Osteoblast (primary cell): ENCODE measurements at places on chromosomes 7 and 10. TPM values are rescaled to one million over a fixed set of nuclear protein-coding genes. Genes with fewer than 3 reads are reported as not detected.

DNA sequence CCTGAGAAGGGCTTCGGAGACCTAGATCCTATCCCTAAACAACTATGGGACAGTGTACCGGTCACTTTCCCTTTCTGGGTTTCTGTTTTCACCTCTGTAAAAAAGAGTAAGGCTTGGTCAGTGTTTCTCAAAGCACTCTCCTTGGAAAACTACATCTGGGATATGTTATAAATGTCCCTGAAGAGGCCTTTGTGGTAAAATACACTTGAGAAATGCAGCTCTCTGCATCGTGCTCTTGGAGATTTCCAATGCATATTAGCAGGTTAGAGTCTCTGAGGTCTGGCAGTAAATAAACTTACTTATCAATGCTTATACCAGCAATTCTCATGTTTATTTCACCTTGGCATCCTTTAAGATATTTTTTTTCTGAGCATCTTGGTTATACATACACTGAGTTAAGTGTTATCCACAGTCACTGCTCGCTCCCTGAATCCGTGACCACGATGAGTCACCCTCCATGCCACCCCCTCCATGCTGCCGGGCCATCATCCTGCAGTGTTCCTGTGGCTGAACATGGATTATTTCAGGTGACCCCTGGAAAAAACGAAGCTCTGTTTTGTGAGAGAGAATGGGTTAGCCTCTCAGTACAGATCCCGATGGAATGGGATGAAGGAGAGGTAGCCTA is 3.3 kb upstream of the TBXAS1 start:
- H3K4me1 ChIP-seq: peaks cover 10% of the 10 kb centered on the region
- no peak overlapping the region for H3K27ac ChIP-seq
- H3K36me3 ChIP-seq: no peaks in the 10 kb centered on the region
- H3K27me3 ChIP-seq: peaks cover 17% of the 10 kb centered on the region
- no peak overlapping the region for H3K4me3 ChIP-seq

DNA sequence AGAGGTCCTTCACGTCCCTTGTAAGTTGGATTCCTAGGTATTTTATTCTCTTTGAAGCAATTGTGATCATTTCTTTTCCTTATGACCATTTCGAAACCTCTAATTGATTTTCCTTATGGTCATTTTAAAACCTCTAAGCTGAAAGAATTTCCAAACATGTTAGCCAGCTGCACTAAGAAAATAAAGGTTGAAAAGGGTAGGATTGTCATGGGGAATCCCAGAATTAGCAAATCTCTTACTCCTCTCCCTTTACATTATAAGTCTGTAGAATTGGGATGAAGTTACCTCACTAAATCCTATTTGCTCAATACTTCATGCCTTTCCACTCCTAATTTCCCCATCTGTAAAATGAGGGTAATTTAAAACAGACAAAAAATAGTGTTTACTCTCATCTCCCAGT is 79.5 kb downstream of the FAM185A start:
- H3K27me3 ChIP-seq: no peaks in the 10 kb centered on the region
- H3K4me1 ChIP-seq: no peaks in the 10 kb centered on the region
- no peak for DNase-seq
- H3K36me3 ChIP-seq: no peaks in the 10 kb centered on the region
- no peak overlapping the region for H3K27ac ChIP-seq
- no peak overlapping the region for H3K4me3 ChIP-seq

DNA sequence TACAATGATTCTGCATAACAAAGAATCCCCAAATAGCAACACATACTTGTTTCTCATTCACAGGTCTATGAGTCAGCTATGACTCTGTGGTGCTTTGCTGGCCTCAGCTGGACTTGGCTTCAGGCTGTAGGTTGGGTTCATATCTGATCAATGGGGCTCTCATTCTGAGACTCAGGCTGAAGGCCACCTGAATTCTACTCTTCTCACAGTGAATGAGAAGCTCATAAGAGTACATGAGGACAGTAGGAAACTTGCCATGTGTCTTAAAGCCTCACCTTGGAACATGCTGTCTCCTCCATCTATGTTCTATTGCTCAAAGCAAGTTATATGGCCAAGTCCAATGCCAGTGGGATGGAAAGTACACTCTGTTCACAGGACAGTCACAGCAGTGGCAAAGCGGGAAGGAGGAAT is 292.9 kb downstream of the BMPER start:
- no peak overlapping the region for H3K27ac ChIP-seq
- DNase-seq: no peak
- no peaks in the 10 kb centered on the region for H3K4me1 ChIP-seq
- no peak overlapping the region for H3K4me3 ChIP-seq
- no peaks in the 10 kb centered on the region for H3K36me3 ChIP-seq
- H3K27me3 ChIP-seq: no peaks in the 10 kb centered on the region

DNA sequence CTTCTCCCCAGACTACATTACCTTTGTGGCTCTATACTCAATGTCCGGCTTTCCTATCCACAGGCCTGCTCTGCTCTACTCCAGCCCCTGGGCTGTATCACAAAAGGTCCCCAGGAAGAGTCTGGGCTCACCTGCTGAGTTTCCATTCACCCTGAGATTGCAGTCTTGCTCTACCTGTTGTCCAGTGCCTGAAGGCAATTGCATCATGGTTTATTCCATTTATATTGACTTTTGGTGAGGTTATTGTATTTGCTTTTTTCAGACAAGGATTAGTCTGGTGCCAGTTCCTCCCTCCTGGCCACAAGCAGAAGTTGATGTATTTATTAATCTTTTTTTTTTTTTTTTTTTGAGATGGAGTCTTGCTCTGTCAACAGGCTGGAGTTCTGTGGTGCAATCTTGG is 273.1 kb downstream of the XPNPEP1 start:
- no peak for DNase-seq
- H3K27ac ChIP-seq: no peak overlapping the region
- H3K36me3 ChIP-seq: no peaks in the 10 kb centered on the region
- H3K4me1 ChIP-seq: no peaks in the 10 kb centered on the region
- no peaks in the 10 kb centered on the region for H3K27me3 ChIP-seq

- no peak overlapping the region for H3K27ac ChIP-seq
- DNase-seq: no peak
- peaks cover 2% of the 10 kb centered on the region for H3K27me3 ChIP-seq
- peaks cover 7% of the 10 kb centered on the region for H3K4me1 ChIP-seq
- H3K4me3 ChIP-seq: no peak overlapping the region
These were observed 102.3 kb downstream of the EPC1 start for GRCh38 chr10:32244421-32245207.

DNA sequence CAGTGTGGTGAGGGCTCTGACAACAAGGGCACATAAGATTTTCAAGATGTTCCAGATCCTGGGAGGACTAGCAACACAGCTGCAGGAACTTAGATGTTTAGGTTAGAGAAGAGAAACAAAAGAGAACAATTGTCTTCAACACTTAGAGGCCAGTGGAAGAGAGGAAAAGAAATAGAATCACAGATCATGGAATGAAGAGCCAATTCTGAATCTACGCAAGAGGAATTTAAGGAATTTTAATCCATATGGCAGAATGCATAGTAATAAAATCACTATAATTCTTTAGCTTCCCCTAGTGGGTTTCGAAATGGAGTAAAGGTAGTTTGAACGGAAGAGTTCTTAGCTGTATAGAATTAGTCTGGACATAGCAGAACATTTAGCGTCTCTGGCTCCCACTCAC is 114.6 kb upstream of the LRRTM3 start:
- no peak for DNase-seq
- H3K27ac ChIP-seq: no peak overlapping the region
- no peak overlapping the region for H3K4me3 ChIP-seq
- H3K27me3 ChIP-seq: no peaks in the 10 kb centered on the region

DNA sequence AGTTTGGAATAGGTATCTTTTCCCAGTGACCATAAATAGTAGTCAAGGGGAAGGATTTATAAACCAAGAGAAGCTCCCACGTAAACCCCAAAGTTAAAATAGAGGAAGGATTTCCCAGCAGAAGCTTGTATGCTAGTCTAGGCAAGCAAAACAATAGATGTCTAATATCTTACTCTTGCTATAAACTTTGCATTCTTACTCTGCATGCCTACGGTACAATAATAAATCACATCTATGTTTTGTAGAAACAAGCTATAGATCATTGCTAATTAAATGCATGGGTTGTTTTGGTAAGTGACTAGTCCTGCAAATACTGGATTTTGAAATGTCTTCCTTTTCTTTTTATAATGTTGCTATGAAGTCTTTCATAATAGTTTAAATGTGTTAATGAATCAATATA is 585.5 kb downstream of the INHBA start:
- no peaks in the 10 kb centered on the region for H3K36me3 ChIP-seq
- no peak for DNase-seq
- H3K27me3 ChIP-seq: no peaks in the 10 kb centered on the region
- H3K4me1 ChIP-seq: peaks cover 2% of the 10 kb centered on the region
- no peak overlapping the region for H3K27ac ChIP-seq

DNA sequence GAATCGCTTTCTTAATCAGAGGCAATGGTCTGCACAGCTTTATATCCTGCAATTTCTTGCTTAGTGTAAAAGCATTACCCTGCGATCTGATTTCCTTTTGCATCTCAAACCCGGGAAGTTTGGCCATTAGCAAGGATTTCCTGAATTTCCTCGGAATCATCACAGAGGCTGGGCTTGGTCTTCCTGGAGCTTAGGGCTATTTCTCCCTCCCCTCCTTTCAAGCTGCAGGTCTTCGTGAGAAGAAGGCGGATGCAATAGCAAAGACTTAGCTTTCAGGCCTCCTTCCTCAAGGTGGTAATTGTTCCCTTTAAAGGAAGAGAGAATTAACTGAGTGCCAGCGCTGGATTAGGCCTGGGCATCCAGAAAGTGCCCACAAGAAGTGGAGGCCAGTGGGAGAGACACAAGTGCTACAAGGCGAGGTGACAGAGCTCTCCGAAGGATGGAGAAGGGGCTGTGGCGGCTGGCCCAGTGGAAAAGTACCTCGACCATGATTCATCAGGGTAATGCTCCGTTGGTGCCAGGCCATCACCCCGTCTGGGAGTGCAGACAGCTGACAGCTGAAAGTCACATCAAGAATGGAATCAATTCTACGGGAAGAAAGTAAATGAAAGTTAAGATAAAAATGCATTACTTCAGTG is 4.0 kb upstream of the ARMS2 start:
- no peak for DNase-seq
- H3K4me1 ChIP-seq: peaks cover 5% of the 10 kb centered on the region
- H3K27ac ChIP-seq: no peak overlapping the region
- no peaks in the 10 kb centered on the region for H3K27me3 ChIP-seq

- H3K36me3 ChIP-seq: peaks cover 45% of the 10 kb centered on the region
- no peaks in the 10 kb centered on the region for H3K27me3 ChIP-seq
- no peak overlapping the region for H3K4me3 ChIP-seq
These were observed 5.4 kb downstream of the POLD2 start for GRCh38 chr7:44117801-44118429.

GRCh38 chr10:126979311-126979710 is 74.1 kb downstream of the DOCK1 start:
- peaks cover 21% of the 10 kb centered on the region for H3K36me3 ChIP-seq
- no peak overlapping the region for H3K4me3 ChIP-seq
- no peak for DNase-seq
- no peak overlapping the region for H3K27ac ChIP-seq
- H3K4me1 ChIP-seq: no peaks in the 10 kb centered on the region

DNA sequence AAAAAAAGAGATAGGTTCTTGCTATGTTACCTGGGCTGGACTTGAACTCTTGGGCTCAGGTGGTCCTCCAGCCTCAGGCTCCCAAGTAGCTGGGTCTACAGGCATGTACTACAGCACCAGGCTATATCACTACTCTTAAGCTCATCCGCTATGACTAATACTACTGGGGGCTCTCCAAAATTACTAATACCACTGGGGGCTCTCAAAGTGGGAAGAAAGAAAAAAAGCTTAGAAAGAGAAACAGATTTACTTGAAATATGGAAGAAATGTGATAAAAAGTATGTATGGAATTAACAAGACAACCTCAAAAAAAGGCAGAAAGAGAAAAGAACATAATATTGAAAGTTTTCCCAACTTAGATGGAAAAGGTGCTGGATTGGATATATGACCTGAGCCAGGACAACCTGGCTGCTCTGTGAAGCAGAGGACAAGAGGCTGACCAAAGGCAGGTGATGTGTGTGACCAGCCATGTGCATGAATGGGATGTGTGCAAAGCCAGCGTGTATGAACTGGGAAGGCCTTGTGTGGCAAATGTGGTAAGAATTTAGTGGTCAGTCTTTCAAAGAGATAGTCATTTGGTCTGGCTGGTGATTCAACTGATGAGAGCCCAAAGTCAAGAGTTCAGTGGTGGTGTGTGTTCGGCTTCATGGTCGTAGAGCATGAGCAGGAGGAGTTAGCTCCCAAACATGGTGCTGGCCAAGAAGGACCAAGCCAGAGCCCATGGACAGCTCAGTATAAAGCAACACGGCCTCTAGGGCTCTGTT is 232.4 kb upstream of the KLF14 start:
- peak overlapping the region; percentile 94 for H3K27ac ChIP-seq
- H3K27me3 ChIP-seq: no peaks in the 10 kb centered on the region
- no peak overlapping the region for H3K4me3 ChIP-seq
- peak; percentile 30 for DNase-seq
- peaks cover 34% of the 10 kb centered on the region for H3K4me1 ChIP-seq

The KEL gene
- total RNA-seq: not detected in 2 replicates

The PRKCQ gene
- not detected in 2 replicates for total RNA-seq

The RABGEF1 gene
- total RNA-seq: 71.9 and 81.8 TPM in 2 replicates
